ENCODE measurements at places on chromosomes 11 and 22. TPM values are rescaled to one million over a fixed set of nuclear protein-coding genes. Genes with fewer than 3 reads are reported as not detected.

DNA sequence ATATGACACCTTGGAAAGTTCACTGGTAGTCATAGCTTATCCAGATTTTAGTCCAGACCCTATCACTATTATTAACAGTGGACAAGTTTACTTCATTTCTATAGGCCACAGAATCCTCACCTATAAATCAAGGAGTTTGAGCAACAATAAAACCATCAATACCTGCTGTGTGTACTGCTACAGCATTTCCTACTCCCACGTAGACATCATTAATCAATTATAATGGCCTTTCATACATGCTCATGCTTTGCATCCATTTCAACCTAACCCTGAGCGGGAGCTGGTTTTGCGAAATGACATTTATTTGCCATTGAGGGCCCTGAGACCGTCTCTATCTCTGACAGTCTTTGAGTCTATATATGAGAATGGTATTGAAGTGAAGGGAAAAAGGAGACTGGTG lies 312.3 kb downstream of the FAT3 start:
- H3K27me3 ChIP-seq: no peaks in the 10 kb centered on the region
- no peaks in the 10 kb centered on the region for H3K4me1 ChIP-seq
- no peaks in the 10 kb centered on the region for H3K36me3 ChIP-seq
- DNase-seq: no peak
- H3K4me3 ChIP-seq: no peak overlapping the region

DNA sequence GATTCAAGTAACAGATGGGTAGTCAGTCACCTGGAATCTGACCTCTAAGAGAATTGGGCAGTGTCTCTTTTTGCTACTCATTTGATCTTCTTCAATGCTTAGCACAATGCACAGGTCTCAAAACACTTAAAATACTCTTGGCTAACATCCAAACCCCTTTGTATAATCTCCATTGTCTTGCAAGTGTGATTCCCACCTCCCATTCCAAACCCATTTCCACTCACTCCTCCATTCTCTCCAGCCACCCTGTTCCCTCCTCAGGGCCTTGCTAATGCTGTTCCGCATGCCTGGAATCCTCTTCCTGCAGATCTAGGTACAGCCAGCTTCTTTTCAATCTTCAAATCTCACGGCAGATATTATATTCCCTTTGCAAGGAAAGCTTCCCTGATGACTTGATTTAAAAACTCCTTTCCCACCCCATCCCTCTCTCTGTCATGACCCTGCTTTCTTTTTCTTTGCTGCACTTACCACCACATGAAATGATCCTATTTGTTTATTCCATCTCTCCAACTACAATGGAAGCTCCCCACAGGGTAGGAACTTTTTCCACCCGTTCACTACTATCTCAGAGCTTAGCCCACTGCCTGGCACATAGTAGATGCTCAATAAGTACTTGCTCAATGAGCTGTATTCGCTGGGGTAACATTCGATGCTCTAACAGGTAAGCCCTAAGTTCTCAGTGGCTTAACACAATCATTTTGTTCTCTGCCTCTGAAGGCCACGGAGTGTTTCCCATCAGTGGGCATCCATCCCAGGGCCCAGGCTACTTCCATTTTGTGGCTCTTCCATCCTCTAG lies 121.7 kb downstream of the MN1 start:
- no peaks in the 10 kb centered on the region for H3K36me3 ChIP-seq
- no peak overlapping the region for H3K27ac ChIP-seq
- no peak overlapping the region for H3K4me3 ChIP-seq
- peaks cover 4% of the 10 kb centered on the region for H3K4me1 ChIP-seq

DNA sequence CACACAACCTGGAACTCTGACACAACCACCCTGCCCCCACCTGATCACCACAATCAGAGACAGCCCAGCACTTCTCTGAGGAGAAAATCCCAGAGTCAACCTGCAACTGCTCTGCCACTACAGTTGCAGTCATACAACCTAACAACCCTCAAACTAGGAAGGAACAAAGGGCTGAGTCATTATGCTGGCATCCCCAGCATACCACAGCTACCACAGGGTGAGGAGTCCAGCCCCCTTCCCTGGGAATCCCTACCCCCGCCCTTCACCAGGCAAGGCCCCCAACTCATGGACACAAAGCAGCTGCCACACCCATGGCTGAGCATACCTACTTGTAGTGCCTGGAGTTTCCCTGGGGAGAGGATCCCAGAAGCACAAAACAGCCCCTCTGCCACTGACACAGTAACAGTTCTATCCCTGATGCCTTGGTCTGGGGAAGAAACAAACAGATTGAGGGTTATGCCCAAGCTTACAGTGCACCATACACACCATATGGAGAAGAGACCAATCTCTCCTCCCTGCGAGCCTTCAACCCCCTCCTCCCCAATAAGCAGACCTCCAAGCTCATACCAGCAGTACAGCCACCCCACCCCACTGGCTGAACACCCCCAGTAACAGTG lies 68.5 kb upstream of the C11orf58 start:
- H3K27ac ChIP-seq: no peak overlapping the region
- no peaks in the 10 kb centered on the region for H3K27me3 ChIP-seq
- no peaks in the 10 kb centered on the region for H3K36me3 ChIP-seq
- no peaks in the 10 kb centered on the region for H3K4me1 ChIP-seq
- no peak for DNase-seq

DNA sequence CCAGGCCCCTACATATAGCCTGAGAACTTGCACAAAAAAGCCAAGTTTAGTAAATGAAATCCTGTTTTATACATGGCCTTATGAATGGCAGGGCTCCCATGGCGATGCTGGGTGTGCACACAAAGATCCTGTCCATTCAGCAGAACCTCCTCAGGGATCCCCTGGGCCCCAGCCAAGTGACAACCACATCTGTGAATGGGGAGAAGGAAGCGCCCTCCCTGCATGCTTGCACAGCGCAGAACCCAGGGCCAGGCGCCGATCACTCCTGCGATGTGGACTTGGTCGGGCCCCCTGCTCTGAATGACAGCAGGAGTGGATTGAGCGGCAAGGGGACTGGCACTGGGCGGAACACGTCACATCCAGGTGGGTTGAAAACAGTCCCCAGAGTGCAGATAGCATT lies 4.5 kb upstream of the CDC42EP2 start:
- peaks cover 88% of the 10 kb centered on the region for H3K4me1 ChIP-seq
- H3K4me3 ChIP-seq: no peak overlapping the region
- no peaks in the 10 kb centered on the region for H3K27me3 ChIP-seq

DNA sequence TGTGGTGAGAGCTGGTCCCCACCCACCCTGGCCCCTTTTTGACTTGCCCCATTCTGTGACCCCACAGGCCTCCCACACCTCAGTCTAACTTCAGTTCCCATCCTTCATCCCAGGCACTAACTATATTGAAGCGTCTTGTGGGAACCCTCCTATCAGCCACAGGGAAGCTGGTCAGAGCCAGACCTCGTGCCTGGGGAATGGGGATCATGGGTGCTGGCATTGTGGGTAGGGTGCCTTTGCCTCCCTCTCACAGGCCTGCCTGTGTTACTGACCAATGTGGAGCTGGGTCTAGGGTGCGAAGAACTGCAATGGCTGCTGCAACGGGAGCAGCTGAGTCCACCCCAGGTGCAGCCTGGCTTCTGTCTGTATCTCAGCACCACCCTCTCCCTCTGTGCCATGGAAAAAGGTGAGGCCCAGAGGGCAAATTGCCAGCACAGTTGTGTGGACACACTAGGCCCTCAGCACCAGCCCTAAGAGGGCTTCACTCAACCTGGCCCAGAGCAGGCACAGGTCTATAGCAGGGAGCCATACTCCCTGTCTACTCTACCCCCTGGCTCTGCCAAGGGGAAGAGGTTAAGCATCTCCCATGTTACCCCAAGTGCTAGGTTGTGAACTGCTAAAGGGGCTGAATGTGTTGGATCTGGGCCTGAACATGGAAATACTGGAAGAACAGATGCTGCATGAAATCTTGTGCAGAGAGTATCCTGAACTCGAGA lies 37.3 kb downstream of the RRP8 start:
- no peak overlapping the region for H3K27ac ChIP-seq
- no peaks in the 10 kb centered on the region for H3K4me1 ChIP-seq
- no peak overlapping the region for H3K4me3 ChIP-seq
- H3K36me3 ChIP-seq: no peaks in the 10 kb centered on the region
- no peaks in the 10 kb centered on the region for H3K27me3 ChIP-seq

- no peaks in the 10 kb centered on the region for H3K36me3 ChIP-seq
- no peaks in the 10 kb centered on the region for H3K4me1 ChIP-seq
- H3K27ac ChIP-seq: no peak overlapping the region
- H3K27me3 ChIP-seq: no peaks in the 10 kb centered on the region
These were observed 5.8 kb downstream of the MS4A12 start for GRCh38 chr11:60498399-60498798.

GRCh38 chr11:49302360-49302759 lies 94.0 kb upstream of the FOLH1 start:
- no peaks in the 10 kb centered on the region for H3K4me1 ChIP-seq
- DNase-seq: no peak
- H3K36me3 ChIP-seq: no peaks in the 10 kb centered on the region
- H3K4me3 ChIP-seq: no peak overlapping the region
- no peak overlapping the region for H3K27ac ChIP-seq

- H3K27ac ChIP-seq: peak overlapping the region; percentile 81
- H3K36me3 ChIP-seq: no peaks in the 10 kb centered on the region
- H3K4me1 ChIP-seq: peaks cover 40% of the 10 kb centered on the region
- H3K4me3 ChIP-seq: peak overlapping the region; percentile 2
- DNase-seq: no peak
- peaks cover 6% of the 10 kb centered on the region for H3K27me3 ChIP-seq
These were observed 51.3 kb downstream of the FBLN1 start for GRCh38 chr22:45554040-45554406.

The RAB38 gene
- 1.8 TPM for total RNA-seq

- H3K36me3 ChIP-seq: no peaks in the 10 kb centered on the region
- H3K27me3 ChIP-seq: peaks cover 5% of the 10 kb centered on the region
- no peaks in the 10 kb centered on the region for H3K4me1 ChIP-seq
- DNase-seq: peak; percentile 46
These were observed 71.2 kb downstream of the KIRREL3 start for GRCh38 chr11:126929179-126930061.

The GGTLC2 gene
- total RNA-seq: not detected

The XNDC1N gene
- 17.4 TPM for total RNA-seq

GRCh38 chr11:73047773-73048371 lies 94.2 kb downstream of the FCHSD2 start:
- H3K4me3 ChIP-seq: no peak overlapping the region
- peak; percentile 41 for DNase-seq
- H3K4me1 ChIP-seq: peaks cover 31% of the 10 kb centered on the region
- no peaks in the 10 kb centered on the region for H3K36me3 ChIP-seq
- no peaks in the 10 kb centered on the region for H3K27me3 ChIP-seq

- H3K27ac ChIP-seq: no peak overlapping the region
- no peak overlapping the region for H3K4me3 ChIP-seq
- no peaks in the 10 kb centered on the region for H3K27me3 ChIP-seq
- DNase-seq: no peak
- no peaks in the 10 kb centered on the region for H3K36me3 ChIP-seq
- H3K4me1 ChIP-seq: no peaks in the 10 kb centered on the region
These were observed 798.0 kb downstream of the NTM start for GRCh38 chr11:132168344-132168981.

DNA sequence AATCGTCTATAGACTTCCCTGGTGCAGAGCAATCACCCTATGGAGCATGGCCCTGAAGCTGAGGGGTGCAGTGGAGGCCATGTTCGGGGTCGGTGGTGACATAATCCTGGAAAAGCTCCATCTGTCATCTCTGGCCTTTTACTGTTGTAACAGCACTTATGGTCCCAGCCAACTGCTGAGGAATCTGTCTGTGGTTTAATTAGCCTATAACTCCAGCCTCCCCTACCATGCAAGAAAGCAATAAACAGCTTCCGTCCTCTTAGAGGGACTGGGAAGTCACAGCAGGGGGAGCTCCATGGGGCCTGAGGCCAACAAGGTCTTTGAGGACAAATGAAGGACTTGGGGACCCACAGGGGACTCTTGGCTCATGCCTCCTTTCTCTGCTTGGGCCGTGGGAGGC lies 159.1 kb upstream of the NECTIN1 start:
- no peaks in the 10 kb centered on the region for H3K36me3 ChIP-seq
- no peaks in the 10 kb centered on the region for H3K4me1 ChIP-seq
- no peak overlapping the region for H3K4me3 ChIP-seq
- no peak for DNase-seq

GRCh38 chr22:21837248-21837979 lies 30.0 kb downstream of the MAPK1 start:
- H3K27me3 ChIP-seq: no peaks in the 10 kb centered on the region
- H3K4me3 ChIP-seq: no peak overlapping the region
- H3K4me1 ChIP-seq: peaks cover 44% of the 10 kb centered on the region
- H3K27ac ChIP-seq: peak overlapping the region; percentile 53
- DNase-seq: peak; percentile 72

The OR10A2 gene
- not detected for total RNA-seq

- H3K27ac ChIP-seq: no peak overlapping the region
- peaks cover 13% of the 10 kb centered on the region for H3K4me1 ChIP-seq
- H3K36me3 ChIP-seq: no peaks in the 10 kb centered on the region
These were observed 9.4 kb upstream of the RPS3 start for GRCh38 chr11:75389925-75390324.

GRCh38 chr22:50627642-50628542 lies at the start of gene ARSA:
TSS of gene ARSA (minus strand) at chr22:50628152. CDS start at chr22:50627779, 373 bp downstream.
- peak within 1 kb of the TSS; percentile 64 for H3K4me3 ChIP-seq
- H3K27ac ChIP-seq: peak within 1 kb of the TSS; percentile 84
- H3K27me3 ChIP-seq: no peaks in the 10 kb centered on the region
- H3K36me3 ChIP-seq: peaks cover 17% of the 10 kb centered on the region
- peak; percentile 82 for DNase-seq

DNA sequence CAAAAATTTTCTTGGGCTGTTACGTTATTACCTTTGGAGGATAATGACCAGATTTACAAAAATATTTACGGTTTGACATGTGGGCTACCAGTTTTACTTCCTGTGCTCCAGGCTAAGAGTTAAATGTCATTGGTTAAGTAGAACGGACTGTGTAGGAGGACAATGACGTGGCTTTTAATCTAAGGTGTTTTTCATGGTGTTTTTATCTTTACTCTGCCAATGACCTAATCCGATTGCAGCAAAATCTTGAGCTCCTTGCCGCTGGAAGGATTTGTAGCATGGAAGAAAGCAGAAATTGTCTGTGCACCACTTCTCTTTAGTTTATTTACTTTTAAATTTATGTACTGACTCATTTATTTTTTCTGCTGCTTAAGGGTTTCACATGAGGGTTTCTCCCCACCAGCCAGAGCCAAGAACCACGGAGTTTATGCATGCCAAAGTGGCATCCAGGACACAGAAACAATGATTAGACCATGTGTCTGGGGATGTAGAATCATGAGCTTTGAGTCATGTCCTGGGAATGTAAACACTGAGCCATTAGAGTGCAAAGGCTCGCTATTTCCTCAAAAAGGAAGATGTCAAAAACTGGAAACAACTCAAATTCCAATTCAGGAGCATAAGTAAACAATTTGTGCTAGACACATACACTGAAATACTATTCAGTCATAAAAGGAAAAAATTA lies 1.9 kb upstream of the CARD16 start:
- H3K4me3 ChIP-seq: no peak overlapping the region
- H3K27me3 ChIP-seq: no peaks in the 10 kb centered on the region
- peaks cover 40% of the 10 kb centered on the region for H3K4me1 ChIP-seq
- peak; percentile 77 for DNase-seq
- peak overlapping the region; percentile 79 for H3K27ac ChIP-seq

DNA sequence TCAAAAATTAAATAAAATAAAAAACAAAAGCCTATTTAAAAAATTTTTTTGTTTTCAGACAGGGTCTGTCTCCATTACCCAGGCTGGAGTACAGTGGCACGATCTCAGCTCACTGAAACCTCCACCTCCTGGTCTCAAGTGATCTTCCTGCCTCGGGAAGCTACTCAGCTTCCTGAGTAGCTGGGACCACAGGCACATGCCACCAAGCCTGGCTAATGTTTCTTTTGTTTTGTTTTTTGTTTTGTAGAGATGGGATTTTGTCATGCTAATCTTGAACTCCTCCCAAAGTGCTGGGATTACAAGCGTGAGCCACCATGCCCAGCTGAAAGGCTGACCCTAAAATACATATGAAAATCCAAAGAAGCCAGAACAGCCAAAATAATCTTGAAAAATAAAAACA lies 20.4 kb upstream of the L3MBTL2 start:
- no peaks in the 10 kb centered on the region for H3K27me3 ChIP-seq
- H3K36me3 ChIP-seq: peaks cover 14% of the 10 kb centered on the region
- H3K27ac ChIP-seq: no peak overlapping the region
- no peak for DNase-seq
- no peak overlapping the region for H3K4me3 ChIP-seq

Measured in stomach (tissue), 19 donors.